AG08396 (cell line): ENCODE measurements at places on chromosomes 16 and 17.

DNA sequence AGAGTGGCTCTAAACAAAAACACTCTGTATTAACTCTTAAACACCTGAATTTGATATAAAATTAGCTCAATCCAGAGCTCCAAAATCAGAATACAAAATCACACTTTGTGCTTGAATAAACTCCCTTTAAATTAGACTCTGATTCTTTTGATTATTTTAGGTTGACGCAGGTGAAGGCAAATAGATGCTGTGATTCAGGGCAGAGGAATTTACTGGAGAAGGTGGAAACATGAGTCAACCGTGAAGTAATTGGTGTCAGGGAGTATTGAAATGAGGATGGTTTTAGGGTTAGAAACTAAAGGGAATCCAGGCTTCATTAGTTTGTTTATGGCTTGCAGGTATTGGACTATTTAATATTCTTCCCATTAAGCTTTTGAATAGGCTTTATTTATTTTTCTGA, 37.1 kb upstream of the TEKT1 start:
- no peak for DNase-seq

DNA sequence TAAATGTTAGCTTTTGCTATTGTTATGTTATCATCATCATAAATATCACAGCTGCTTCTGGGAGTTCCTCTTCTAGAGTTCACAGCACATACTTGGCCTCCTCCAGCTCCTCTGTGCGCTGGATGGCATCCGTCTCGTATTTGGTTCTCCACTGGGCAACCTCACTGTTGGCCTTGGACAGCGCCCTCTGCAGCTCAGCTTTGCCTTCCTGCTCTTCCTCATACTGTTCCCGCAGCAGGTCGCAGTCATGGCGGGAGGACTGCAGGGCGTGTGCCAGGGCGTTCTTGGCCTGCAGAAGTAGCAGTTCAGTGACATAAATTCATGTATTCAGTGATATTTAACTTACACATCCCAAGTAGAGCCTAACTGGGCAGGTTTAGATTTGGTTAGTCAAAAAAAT, 23.4 kb downstream of the MYH8 start:
- DNase-seq: no peak

GRCh38 chr17:31918701-31919128, 17.2 kb upstream of the UTP6 start:
- DNase-seq: no peak

DNA sequence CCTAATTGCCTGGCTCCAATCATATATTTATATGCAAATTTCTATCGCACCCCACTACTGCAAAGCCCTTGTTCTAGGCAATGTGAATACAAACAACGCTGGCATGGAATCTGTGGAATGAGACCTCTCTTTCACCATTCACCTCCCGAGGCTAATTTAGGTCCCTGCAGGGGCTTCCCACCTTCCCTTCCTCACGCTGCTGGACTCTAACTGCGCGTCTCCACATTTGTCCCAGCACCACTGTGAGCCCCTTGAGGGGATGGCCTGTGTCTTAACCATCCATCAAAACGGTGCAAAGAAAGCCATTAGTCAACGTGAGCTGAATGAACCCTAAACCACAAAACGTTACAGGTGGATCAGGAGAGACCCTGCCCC, 1.6 kb downstream of the TMEM114 start:
- no peak for DNase-seq

GRCh38 chr16:85950136-85950918, 51.4 kb downstream of the IRF8 start:
- no peak for DNase-seq

DNA sequence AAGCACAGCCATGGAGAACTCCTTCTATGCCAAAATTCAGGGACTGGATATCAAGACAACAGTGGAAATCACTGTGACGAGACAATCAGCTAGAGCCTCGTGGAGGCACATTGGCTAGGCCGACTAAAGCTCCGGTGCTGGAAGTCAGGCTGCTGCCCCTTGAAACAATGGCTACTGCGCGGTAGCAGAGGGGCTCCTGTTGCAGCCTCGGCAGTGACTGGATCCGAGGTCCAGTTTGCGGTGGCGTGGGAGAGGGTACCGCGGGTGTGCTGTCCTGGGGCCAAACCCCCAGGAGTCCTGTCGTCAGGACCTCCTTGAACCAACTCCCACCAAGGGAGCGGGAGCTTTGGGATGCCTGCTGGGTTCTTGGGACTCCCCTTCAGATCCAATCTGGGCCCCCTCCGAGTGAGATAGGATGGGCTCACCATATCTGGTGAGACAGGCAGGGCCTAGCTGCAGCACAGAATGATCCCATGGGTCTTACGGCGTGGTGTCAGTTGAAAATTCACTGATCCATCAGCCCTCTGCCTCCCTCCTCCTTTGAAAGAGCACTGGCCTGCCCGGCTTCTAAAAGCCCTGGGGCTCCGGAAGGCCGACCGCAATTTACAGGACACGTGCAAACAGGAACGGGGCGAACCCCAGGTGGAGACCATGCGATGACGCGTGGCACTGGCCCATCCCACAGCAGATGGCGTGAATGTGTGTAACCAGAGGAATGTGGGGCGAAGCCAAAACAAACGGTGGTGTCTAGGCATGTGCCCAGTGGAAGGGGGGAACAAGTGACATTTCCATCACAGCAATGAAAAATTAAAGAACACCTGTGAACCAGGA, 15.8 kb upstream of the KCNJ18 start:
- DNase-seq: no peak

DNA sequence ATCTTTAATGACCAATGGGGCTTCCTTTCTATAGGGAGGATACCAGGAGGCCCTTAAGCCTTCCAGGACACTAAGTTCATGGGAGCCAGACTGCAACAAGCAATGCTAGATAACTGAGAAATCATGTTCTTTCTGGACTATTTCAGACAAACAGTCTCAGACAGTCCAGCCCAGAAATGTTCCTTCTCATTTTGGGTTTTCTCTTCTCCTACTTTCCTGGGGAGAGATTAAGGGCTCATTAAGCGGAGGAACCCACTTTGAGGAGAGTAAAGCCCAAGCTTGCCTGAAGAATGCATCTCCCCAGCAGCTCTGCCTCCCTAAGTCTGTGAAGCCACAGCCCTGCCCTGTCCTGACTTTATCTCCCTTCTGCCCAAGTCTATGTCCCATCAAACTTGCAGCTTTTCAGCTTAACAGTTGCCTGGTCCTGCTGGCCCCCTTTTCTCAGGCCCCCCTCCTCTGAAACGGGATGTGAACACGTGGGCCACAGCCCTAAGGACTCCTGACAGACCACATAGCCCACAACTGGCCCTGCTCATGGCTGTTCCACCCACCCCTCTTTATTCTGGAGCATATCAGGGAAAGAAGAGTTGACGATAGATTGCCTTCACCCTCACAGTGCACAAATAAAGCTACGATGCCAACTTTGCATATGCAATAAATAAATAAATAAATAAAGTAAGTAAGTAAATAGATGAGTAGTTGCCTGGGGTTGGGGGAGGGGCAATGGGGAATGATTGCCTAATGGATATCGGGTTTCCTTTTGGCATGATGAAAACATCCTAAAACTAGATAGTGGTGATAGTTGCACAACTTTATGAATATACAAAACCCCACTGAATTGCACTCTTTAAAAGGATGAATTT, 111.0 kb downstream of the N4BP1 start:
- no peak for DNase-seq

DNA sequence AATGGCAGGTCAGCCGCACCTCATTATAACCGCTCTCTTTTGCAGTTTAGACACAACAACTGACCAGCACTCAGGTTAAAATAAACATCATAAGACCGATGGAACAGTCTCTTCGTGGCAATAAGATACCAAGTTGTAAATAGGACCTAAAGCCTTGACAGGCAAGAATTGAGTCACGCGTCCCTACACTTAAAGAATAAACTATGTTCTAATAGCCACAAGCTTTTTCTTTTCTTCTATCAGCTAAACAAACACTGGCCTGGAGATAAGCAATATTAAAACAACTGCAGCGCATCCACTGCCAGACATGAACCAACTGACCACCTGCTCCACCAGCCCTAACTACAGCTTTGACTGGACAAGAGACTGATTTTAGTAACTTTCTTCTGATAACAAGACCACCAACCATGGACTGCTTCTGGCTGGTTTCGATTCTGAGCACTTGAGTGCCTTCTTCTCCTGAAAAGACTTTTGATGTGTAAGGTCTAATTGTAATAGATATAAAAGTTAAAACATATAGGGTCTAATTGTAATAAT, 17.5 kb downstream of the SLFN12L start:
- DNase-seq: no peak

GRCh38 chr16:66206363-66206762, 160.1 kb upstream of the CDH5 start:
- DNase-seq: no peak
